Umbilical cord (tissue), 2 donors: ENCODE measurements at places on chromosomes 5 and 9.

- DNase-seq, result peak; percentile 82
These were observed 931 bp downstream of the FAM219A start for GRCh38 chr9:34457266-34458012.

- no peak for DNase-seq
These were observed 507.4 kb downstream of the RAB3C start for GRCh38 chr5:59090323-59090722.

- peak; percentile 31 for DNase-seq
These were observed 223.3 kb downstream of the SEC61B start for GRCh38 chr9:99445371-99445891.

DNA sequence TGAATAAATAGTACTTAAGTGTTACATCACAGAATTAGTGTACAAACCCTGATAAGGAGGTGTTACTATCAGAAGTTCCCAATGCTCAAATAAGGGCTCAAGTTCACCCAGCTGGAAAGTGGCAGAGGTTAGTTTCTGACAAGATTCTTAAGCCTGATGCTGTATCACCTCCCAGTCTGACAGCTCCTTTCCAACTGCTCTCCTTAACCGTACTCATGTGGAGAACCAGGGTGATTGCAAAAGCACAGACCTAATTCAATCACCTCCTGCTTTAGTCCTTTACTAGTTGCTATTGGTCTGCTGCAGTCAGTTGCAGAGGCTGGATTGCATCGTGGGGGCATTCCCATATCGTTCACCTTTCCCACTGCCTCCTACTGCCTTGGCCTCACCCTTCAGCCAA lies 100.4 kb upstream of the ZNF618 start:
- DNase-seq, result no peak

GRCh38 chr5:94690778-94691177 lies 72.3 kb downstream of the SLF1 start:
- peak; percentile 5 for DNase-seq

DNA sequence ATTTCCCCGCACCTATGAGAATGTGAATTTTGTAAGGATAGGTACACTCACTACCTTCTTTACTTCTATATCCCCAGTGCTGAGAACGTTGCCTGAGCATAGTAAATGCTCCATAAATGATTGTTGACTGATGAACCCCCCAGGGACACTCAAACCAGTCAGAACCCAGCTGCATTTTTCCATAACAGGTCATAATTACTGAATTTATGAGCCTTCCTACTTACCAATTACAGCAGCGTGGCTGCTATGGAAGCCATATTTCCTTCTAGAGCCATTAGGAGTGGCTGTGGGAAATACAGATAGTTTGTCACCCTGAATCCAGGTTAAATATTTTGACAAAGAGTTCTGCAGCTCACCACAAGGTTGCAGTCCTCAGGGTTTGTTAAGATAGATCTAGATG lies 135.0 kb downstream of the TAF11L14 start:
- no peak for DNase-seq

DNA sequence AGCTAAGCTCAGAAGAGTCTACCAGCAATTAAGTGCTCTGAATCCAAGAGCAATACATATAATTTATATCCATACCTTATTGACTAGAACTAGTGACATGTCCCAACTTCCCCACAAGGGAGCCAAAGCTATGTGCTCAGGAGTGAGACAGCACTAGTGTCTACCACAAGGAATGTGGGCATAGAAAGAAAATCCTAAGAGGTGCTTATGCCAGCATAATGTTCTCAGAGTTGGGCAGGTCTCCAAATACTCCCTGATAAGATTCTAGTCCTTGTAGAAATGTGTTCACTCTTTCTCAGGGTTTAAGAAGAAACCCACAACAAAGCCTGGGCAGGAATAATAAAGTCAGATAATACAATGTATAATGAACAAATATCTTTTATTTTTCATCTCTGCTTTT lies 275.1 kb downstream of the BRINP1 start:
- no peak for DNase-seq

GRCh38 chr9:7125231-7125630 lies 367.5 kb downstream of the KDM4C start:
- DNase-seq, result no peak
